ENCODE measurements at places on chromosomes 12 and 14. TPM values are rescaled to one million over a fixed set of nuclear protein-coding genes. Genes with fewer than 3 reads are reported as not detected.
A peak's percentile ranks its signal among the peaks of the same experiment; 100 is the strongest.

OASL gene
- 0.32 TPM for total RNA-seq

SPIC gene
- total RNA-seq = not detected

PRH2 gene
- total RNA-seq = not detected

IPO8 gene
- 47.4 TPM for total RNA-seq

TNFAIP2 gene
- total RNA-seq = 43.6 TPM

AKAP3 gene
- total RNA-seq = 2.2 TPM

CLEC6A gene
- total RNA-seq = not detected

DNA sequence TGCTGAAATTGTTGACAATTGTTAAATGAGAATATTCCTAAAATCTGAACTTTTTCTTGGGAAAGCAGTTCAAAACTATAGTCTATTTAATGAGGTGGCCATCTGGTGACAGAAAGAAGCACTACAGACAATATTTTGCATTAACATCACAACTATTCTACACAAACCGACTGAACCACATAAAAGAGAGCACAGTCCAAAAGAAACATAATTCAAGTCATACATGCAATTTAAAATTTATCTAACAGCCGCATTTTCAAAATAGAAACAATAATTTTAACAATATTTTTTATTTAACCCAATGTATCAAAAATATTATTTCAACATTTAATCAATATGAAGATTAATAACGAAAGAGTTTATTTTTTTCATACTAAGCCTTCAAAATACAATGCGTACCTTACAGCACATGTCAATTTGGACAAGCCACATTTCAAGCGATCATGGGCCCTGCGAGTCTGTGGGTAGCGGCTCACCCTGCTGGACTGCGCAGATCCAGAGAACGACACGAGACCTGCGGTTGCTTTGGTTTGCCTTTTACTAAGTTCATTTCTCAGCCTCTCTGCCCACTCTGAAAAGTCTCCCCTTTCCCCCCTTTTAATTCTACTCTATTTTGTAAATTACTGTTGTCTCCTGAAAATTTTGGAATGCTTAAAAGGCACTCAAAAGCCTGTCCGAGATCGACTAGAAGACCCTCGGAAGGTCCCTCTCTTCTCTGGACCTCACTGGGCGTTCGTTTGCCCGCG is 947 bp upstream of the LRRC9 start:
- no peak for DNase-seq

DNA sequence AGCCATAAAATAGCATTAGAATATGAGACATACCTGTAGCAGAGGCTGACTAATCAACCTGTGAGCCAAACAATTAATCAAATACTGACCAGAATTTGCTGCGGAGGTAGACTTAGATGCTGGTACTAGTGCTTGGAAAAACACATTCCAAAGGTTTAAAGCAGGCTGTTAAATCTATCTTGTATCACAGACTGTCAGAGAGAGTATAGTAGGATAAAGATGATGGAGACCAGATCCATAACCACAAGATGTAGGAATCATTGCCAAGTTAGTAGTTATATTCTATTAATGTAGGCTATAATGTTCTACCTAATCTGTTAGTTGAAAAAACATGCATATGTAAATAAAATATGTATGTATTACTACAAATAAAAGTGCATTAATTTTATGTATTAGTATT is 726.2 kb downstream of the SLC6A15 start:
- DNase-seq = no peak

- no peak for DNase-seq
These were observed 33.2 kb upstream of the FAM222A start for GRCh38 chr12:109680264-109681005.

GRCh38 chr12:132743831-132744230 is 17.8 kb downstream of the ANKLE2 start:
- no peak for DNase-seq

GRCh38 chr12:99024870-99025269 is 379.8 kb downstream of the APAF1 start:
- no peak for DNase-seq

- no peak for DNase-seq
These were observed 222.2 kb downstream of the ERC1 start for GRCh38 chr12:1213205-1213604.

GRCh38 chr12:47054659-47055058 is 24.8 kb upstream of the PCED1B start:
- DNase-seq = no peak

- no peak for DNase-seq
These were observed 475.1 kb downstream of the DPF3 start for GRCh38 chr14:72418806-72419205.

DNA sequence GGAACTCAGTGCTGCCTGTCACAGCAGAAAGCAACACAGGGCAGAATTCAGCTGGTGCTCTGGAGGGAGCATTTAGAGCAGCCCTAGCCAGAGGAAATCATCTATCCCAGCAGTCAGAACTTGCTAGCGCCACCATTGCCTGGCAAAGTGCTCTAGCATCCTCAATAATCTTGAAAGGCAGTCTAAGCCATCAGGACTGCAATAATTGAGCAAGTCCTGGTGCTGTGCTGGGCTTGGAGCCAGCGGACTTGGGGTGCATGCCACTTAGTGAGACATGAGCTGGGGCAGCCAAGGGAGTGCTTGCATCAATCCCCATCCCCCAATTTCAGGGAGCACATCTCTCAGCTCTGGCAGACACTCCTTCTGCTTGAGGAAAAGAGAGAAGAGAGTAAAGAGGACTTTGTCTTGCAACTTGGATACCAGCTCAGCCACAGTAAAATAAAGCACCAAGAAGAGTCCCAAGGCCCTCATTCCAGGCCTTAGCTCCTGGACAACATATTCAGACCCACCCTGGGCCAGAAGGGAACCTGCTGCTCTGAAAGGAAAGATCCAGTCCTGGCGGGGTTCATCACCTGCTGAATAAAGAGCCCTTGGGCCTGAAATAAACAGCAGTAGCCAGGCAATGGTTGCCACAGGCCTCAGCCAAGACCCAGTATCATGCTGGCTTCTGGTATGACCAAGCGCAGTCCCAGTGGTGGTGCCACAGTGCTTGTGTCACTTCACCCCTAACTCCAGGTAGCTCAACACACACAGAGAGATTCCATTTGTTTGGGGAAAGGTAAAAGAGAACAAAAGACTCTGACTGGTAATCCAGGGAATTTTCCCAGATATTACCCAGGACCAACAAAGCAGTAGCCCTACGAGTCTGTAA is 44.5 kb upstream of the ZDHHC17 start:
- no peak for DNase-seq

- no peak for DNase-seq
These were observed 543.7 kb upstream of the TMEM132C start for GRCh38 chr12:127723251-127723650.

GRCh38 chr14:93033983-93034670 is 81.6 kb downstream of the ITPK1 start:
- no peak for DNase-seq

DNA sequence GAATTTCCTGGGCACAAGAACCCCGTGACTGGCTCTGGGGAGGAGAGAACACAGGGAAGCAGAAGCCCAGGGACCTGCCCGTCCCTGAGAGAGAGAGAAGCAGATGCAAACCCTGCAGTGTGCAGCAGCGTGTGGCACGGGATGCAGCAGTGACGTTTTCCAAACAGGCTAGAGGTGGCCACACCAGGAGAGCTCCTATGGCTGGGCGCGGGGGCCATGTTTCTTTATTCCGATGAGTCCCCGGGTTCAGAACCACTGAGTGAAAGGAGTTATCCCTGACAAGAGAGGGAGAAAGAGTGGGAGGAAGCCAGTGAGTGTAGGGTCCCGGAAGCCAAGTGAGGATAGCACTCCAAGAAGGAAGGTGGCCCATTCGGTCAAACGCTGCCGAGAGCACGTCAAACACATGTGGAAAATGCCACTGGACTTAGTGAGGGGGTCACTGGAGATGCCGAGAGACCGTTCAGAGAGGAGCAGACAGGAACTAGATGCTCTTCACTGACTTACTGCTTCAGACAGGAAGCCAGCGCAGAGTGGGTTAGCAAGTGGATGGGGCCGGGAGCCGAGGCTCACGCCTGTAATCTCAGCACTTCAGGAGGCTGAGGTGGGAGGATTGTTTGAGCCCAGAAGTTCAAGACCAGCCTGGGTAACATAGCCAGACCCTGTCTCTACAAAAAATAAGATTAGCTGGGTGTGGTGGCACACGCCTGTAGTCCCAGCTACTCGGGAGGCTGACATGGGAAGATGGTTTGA is 123.0 kb downstream of the BCL11B start:
- DNase-seq = no peak

GRCh38 chr14:101118233-101118632 is 214.7 kb upstream of the RTL1 start:
- no peak for DNase-seq

- DNase-seq = no peak
These were observed 155.3 kb downstream of the ADAMTS20 start for GRCh38 chr12:43396671-43397070.

- DNase-seq = no peak
These were observed 127.6 kb downstream of the FSCB start for GRCh38 chr14:44379292-44379977.

DNA sequence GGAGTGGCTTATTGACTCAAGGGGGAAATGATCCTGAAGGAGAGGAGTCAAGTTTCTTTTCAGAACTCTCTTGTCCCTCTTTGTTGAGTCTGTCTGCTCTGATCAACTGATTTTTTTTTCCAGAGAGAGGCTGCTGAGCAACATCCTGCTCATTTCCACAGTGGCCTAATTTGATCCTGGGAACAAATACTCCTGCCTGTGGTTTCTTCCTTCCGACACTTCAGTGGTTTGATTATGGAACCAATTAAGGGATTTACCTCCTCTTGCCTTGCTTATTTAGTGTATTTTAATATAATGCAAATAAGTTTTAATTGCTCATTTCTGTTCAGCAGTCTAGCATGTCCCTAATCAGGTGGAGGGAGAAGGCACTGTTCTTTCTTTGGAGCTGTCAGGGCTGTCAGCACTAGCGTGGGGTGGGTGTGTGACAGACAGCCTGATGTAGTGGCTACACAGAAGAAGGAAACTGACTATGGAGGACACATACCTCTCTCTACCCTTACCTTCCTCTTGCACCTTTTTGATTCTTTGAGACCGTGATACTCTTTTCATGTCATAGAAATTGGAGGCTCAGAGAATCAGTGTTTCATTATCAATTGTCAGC is 344.9 kb upstream of the STXBP6 start:
- no peak for DNase-seq

- DNase-seq = no peak
These were observed 6.3 kb downstream of the NUAK1 start for GRCh38 chr12:106132175-106133135.

- no peak for DNase-seq
These were observed 14.4 kb upstream of the SDR39U1 start for GRCh38 chr14:24456980-24457379.

DNA sequence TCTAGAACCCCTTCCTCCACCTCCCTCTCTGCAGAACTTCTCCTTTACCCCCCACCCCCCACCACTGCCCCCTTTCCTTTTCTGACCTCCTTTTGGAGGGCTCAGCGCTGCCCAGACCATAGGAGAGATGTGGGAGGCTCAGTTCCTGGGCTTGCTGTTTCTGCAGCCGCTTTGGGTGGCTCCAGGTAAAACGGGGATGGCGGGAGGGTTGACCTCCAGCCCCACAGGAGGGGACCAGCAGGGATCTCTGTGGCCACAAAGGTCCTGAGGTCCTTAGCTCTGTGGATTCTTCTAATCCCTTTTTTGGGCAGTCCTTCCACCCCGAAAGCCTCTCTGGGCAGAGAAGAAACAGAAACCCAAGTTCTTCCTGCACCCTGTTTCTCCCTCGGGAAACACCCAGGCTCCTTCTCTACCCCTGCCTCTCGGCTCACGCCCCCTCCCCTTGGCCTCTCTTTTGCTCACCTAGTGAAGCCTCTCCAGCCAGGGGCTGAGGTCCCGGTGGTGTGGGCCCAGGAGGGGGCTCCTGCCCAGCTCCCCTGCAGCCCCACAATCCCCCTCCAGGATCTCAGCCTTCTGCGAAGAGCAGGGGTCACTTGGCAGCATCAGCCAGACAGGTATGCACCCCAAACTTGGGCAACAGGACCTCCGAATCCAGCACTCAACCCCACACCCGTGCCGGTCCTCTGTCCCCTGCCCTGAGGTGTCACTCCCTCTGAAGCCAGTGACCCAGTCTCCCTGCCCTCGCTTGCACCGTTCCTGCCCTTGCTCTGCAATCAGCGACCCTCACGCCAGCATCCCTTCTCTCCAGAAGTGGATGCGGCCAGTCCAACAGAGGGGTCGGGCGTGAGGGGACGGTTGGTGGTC is 638 bp downstream of the LAG3 start:
- no peak for DNase-seq

GRCh38 chr12:23899434-23899833 is 50.0 kb downstream of the SOX5 start:
- DNase-seq = no peak

GRCh38 chr12:124862768-124863415 is 772 bp downstream of the SCARB1 start:
- no peak for DNase-seq

GRCh38 chr12:116389990-116390389 is 112.5 kb upstream of the MED13L start:
- DNase-seq = peak; percentile 87

DNA sequence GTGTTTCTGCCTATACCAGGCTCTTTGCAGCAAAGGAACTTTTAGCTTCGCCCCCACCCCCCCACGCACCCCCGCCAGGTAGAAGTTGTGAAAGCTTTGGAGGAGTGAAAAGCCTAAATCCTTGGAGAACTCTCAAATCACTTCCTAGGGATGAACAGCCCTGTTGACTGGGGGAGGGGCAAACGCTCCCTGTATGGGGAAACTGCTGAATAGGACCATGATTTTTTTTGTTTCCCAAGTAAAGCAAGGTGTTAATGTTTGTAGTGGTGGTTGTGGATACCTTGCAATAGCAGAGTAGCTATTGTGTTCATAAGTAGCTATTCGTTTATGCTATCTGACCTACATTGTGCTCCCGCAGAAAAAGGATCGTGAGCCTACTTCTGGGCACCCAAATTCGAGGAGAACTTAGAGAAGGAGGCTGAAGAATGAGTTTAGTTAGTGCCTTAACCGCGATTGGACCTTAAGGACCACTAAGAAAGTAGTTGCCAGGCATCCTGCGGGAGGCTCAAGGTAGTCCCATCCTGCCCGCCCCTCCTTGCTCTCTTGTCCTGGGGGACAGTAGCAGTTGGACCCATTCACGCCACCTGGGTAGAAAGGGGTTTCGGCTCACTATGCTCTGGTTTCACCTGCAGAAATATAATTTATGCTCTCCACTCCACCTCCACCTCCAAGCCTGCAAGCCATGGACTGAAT is 901 bp upstream of the NFKBIA start:
- DNase-seq = no peak

DNA sequence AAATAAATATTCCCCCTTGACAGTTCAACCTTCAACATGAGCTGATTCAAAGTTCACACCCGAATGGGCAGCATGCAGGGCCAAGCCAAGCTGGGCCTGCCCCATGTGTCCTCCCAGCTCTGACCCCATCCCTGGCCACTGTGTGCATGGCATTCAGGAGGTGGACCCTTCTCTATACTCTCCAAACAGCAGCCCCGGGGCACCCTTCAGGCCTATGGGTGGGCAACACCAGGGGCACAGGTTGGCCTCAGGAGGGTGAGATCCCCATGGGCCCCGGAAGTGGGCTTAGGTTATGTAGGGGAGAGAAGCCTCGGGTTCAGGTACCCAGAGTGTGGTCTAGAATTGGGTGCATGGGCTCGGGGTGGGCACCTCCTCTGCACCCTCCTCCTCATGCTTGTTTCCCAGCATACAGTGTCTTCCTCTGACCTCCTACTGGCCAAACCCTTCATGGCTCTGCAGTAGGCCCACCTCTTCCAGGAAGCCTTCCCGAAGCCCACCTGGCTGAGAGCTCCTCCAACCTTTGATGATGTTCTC is 31.5 kb upstream of the BCL7A start:
- DNase-seq = no peak

- no peak for DNase-seq
These were observed 107.0 kb downstream of the ADAMTS20 start for GRCh38 chr12:43444940-43445564.

GRCh38 chr12:127595506-127595905 is 671.5 kb upstream of the TMEM132C start:
- no peak for DNase-seq
